ENCODE measurements at places on chromosomes 5 and 9.

DNA sequence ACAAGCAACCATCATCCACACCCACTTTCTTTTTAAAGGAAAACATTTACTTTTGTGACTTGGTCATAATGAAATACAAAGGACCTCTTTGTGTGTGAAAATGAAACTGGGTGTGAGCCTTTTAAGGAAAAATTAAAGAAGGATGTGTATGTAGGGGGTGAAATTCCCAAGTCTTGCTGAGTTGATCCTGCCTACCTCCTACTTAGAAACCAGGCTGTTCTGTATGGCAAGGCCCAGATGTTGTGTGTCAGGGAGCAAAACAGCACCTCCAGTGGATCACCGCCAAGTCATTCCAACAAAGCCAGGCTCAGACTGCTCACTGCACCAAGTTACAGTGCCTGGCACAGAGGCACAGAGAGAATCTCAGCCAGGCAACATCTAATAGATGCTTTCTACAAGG lies 198.5 kb upstream of the FBN2 start:
- peak; percentile 43 for DNase-seq

DNA sequence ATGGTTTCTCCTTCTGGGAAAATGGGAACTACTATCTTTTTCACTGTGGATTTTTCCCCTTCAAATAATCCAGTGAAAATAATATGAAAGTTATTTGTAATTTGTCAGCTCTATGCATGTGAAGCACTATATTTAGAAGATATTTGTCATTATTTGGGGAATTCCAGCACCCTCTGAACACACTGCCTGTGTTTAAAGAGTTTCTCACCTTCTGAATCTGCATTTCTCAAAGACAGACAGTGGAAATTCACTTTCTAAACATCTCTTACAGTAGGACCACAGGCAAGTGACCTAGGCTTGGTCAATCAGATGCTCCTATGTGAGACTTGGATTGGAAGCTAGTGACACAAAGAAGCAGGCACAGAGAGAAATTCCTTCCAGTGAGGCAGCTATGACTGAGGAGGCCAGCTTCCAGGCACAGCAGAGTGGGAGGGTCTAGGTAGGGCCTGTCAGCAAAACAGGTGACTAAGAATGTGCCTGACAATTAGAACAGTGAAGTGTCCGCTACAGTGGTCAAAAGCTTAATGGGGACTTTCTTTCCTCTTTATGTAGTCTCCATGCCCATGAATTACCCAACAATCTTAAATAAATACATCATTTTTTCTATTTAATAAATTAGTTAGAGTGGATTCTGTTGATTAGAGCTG lies 167.2 kb downstream of the HMHB1 start:
- no peak for DNase-seq

DNA sequence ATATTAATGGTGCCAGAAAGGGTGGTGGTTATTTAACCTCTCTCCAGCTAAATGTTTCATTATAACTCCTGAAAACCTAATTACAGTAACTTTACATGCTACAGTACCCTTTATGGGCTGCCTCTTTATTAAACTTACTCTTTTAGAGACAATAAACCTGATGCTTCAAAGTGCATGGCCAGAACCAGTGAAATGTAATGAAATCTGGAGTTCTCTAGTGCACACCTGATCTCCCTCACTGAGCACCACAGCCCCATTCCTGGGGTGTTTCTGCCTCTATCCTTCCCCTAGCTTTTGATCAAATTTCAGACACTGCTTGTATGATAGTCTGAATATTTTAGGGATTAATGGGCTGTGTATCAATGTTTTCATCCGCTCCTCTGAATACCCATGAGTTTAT lies 306.5 kb upstream of the WWC1 start:
- no peak for DNase-seq

DNA sequence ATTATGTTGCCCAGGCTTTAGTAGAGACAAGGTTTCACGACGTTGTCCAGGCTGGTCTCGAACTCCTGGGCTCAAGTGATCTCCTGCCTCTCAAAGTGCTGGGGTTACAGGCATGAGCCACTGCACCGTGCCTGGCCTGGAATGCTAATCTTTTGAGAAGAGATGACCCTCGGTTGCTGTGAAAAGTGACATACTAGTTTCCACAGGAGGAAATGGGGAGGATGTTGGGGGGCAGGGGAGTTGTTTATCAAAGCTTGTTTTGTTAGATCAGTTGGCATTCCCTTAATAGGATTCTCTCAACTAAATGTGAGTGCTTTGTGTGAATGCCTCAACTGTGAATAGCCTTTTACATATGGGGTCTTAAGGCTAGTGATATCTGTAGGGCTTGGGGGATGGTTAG lies 16.4 kb upstream of the MATR3 start:
- DNase-seq, result no peak

DNA sequence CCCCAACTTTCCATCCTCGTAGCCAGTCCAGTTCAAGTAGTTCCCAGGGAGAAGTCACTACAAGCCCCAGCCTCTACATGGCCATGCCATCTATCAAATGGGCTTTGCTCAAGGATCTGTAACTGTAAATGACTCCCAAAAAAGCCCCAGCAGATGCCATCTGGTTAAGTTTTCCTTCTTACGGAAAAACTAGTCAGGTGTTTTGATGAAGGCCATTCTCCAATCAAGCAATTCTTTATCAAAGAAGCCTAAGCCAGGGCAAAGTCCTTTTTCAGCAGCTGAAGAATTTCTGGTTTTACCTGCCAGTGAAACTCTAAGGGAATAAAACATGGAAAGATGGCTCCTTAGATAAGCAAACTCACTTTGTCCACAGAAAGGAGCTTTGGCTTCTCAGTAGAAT lies 21.9 kb upstream of the ZNF622 start:
- DNase-seq, result no peak

DNA sequence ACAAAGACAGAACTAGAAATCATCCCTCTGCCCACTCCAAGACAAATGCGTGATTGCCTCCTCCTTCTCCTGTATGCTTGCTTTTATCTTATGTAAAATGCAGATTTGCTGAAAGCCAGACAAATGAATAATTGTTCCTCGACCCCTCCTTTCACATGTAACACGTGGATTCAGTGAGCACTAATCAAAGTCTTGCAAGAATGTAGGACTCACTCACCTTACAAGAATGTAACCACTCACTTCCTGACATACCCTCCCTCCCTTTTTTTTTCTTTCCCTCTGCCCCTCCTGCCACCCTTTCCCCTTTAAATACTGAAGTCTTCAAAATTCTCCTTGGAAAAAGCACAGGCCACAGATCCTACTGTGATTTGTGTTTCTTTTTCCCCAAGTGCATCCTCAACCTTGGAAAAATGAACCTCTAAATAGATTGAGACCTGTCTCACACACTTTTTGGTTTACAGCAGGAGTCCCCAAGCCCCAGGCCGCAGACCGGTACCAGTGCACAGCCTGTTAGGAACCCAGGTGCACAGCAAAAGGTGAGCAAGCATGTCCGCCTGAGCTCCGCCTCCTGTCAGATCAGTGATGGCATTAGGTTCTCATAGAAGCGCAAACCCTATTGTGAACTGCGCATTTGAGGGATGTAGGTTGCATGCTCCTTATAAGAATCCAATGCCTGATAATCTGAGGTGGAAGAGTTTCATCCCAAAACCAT lies 29.4 kb upstream of the HSD17B3 start:
- no peak for DNase-seq

- no peak for DNase-seq
These were observed 19.0 kb upstream of the PHYHD1 start for GRCh38 chr9:128901822-128902221.

DNA sequence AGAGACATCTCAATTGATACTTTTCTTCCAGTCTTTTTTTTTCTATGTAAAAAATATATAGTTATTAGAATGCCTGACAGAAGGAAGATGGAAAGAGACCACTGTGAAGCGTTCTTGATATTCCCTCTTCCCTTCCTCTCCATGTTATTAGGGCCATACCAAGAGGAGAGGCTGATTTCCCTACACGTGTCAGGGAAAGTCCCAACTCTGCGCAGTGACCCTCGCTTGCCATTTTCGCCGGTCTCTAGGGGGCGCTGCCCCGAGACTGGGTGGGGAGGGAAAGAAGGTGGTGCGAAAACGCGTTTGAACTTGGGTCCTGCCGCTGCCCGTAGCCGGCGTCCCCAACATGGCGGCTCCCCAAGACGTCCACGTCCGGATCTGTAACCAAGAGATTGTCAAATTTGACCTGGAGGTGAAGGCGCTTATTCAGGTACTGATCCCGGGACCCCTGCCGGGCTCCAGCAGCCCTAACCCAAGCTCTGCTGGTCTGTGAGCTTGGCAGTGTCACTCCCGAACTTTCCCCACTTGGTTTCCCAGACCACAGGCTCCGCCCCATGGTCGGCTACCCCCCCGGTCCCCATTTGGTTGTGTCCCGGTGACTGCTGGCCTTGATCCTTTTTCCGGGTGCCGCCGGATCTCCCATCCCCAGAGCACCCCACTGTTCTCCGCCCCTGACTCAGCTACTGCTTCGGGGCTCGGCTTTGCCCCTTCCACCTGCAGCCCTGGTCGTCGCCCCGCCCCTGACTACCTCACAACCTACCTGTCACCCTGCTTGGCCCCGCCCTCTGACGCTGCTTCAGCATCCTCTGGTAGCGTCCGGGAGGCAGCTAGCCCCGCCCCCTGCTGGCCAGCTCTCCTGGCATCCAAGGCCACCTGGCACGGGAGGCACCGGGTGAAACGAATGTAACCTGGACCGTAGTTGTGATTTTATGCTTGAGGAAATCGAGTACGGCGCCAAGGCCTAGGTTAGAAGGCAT lies at the start of gene BNIP1:
Gene BNIP1 (plus strand): TSS at position 332 of the 977 bp plus-strand sequence. CDS start 15 bp downstream, at position 347.
- DNase-seq, result peak; percentile 95

- DNase-seq, result no peak
These were observed 5.2 kb upstream of the SPINK4 start for GRCh38 chr9:33234511-33235467.

GRCh38 chr5:125372694-125373631 lies 626.5 kb upstream of the ZNF608 start:
- DNase-seq, result no peak

GRCh38 chr5:60690326-60690725 lies 9.6 kb downstream of the DEPDC1B start:
- no peak for DNase-seq

DNA sequence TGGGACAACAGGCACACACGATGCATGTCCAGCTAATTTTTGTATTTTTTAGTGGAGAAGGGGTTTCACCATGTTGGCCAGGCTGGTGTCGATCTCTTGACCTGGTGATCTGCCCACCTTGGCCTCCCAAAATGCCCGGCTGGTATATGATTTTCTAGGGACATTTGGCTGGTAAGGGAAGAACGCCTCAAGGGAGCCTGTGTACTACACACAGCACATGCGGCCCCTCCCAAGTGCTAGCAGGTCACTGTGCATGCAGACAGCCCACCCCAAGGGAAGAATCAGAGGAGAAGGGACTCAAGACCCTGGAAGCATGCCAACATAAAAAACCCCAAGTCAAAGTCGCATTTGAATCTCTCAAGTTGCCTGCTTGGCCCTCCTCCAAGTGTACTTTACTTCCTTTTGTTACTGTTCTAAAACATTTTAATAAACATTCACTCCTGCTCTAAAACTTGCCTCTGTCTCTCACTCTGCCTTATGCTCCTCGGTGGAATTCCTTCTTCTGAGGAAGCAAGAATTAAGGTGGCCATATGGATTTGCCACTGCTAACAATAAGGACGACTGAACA lies 24.3 kb upstream of the OTULINL start:
- DNase-seq, result no peak

DNA sequence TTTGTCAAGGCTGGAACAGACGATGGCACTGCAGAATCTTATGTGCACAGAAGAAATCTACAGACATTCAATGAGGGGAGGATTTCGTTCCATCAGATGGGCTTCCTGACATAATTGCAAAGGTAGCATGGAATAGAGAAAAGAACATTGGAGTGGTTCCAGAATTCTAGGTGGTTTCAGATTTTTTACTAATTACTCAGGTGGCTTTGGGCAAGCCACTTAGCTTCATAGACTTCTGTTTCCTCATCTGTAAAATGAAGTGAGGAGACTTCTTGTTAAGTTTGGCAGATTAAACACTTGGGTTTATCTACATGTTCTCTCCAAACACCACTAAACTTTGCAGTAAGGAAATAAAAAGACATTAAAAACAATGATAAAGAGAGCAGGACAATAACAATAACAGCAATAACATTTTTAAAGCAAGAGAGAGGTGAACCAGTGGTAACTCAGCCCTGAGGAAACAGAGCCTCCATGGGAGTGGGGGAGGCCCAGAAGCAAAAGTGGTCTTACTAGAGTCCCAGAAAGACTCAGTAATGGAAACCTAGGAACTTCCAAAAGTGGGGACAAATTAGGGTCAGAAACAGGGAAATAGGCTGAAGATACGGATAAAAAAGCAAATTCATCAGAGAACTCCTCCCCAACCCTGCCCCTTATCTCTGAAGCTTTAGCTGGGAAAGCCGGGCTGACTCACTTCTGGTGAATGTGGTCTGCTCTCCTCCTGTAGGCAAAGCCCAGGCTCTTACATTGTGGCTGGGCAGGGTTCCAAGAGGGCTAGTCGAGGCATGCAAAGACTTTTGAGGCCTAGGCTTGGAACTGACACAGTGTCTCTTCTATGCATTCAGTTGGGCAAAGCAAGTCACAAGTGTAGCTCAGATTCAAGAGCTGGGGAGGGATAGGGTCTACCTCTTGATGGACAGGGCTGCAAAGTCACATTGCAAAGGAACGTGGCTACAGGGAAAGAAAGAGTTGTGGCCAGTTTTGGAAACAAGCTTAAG lies 11.8 kb upstream of the ACTBL2 start:
- DNase-seq, result peak; percentile 64

- DNase-seq, result no peak
These were observed 15.9 kb upstream of the CDC20B start for GRCh38 chr5:55188656-55189540.
